Breast epithelium (tissue), 4 donors: ENCODE measurements at places on chromosomes 5 and 9. TPM values are rescaled to one million over a fixed set of nuclear protein-coding genes. Genes with fewer than 3 reads are reported as not detected.

- peak overlapping the region; percentile 40 for H3K27ac ChIP-seq
- no peaks in the 10 kb centered on the region for H3K4me1 ChIP-seq
- H3K36me3 ChIP-seq, result no peaks in the 10 kb centered on the region
- DNase-seq, result no peak
- no peak overlapping the region for H3K4me3 ChIP-seq
- H3K27me3 ChIP-seq, result no peaks in the 10 kb centered on the region
Measured at GRCh38 chr5:10467281-10468198, 25.9 kb downstream of the ROPN1L start.

DNA sequence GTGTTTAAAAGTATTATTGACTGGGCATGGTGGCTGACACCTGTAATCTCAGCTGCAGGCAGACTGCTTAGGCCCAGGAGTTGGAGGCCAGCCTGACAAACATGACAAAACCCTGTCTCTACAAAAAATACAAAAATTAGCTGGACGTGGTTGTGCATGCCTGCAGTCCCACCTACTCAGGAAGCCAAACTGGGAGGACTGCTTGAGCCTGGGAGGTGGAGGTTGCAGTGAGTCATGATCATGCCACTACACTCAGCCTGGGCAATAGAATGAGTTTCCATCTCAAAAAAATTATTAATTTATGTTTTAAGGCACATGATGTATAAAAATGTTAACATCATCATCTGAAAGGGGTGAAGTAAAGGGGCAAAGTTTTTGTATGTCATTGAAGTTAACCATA is 49.7 kb upstream of the FNIP1 start:
- H3K36me3 ChIP-seq, result no peaks in the 10 kb centered on the region
- no peak overlapping the region for H3K4me3 ChIP-seq
- no peak overlapping the region for H3K27ac ChIP-seq
- H3K4me1 ChIP-seq, result no peaks in the 10 kb centered on the region

GRCh38 chr5:38916802-38917201 is 71.0 kb downstream of the OSMR start:
- H3K27ac ChIP-seq, result no peak overlapping the region
- no peak for DNase-seq
- no peak overlapping the region for H3K4me3 ChIP-seq
- no peaks in the 10 kb centered on the region for H3K4me1 ChIP-seq

- H3K27me3 ChIP-seq, result no peaks in the 10 kb centered on the region
- DNase-seq, result no peak
- no peak overlapping the region for H3K27ac ChIP-seq
- H3K4me3 ChIP-seq, result no peak overlapping the region
Measured at GRCh38 chr9:36935768-36936497, 98.1 kb downstream of the PAX5 start.

GRCh38 chr9:28249424-28249823 is 676.1 kb upstream of the C9orf72 start:
- no peak overlapping the region for H3K4me3 ChIP-seq
- H3K36me3 ChIP-seq, result no peaks in the 10 kb centered on the region
- H3K27me3 ChIP-seq, result no peaks in the 10 kb centered on the region
- DNase-seq, result no peak

DNA sequence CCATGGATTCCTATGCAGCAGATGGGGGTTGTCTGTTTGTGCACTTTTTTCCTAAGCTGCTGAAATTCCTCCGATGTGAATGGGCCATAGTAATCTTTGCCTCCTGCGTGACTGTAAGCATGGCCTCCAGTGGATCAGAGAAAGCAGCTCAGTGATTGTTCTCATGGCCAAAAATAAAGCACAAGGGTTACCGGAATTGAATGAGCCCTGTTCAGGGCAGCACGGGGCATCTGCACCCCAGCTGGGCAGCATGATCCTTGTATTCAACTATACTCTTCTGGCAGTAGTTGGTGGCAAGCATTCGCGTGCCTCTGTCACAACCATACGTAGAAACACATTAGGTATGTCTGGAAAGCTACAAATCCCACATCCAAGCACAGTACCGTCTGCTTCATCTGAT is 193.9 kb downstream of the RORB start:
- H3K4me3 ChIP-seq, result no peak overlapping the region
- no peak for DNase-seq
- no peak overlapping the region for H3K27ac ChIP-seq
- H3K27me3 ChIP-seq, result no peaks in the 10 kb centered on the region

DNA sequence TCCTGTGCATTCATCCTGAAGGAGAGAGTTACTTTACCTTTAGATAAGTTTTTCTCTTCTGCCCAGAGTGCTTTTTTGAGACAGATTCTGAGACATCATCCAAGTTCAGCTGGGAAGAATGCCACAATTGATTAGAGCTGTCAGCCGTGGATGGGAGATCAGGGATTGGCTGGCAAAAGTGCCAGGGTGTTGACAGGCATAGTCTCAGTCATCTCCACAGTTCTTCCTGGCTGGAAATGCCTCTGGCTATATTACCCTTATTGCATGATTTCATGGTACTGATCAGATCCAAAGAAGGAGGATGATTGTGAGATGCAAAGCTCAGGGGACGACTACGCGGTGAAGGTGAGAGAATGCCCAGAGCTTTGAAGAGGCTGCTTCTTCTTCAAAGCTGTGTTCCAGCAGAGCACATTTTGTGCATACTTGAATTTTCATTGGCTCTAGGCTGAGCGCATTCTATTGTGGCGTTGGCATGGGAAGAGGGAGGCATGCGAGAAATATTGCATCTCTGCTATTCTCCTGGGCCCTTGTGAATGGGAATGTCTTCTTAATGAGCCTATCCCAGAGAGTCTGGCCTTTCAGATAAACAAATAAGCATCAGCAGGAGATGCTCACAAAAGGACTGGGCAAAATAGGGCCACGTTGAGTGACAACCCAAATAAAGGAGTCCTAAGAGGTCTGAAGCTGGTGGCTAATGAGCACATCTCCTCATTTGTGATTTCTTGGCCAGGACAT is 82.1 kb downstream of the GRIA1 start:
- DNase-seq, result no peak
- H3K36me3 ChIP-seq, result no peaks in the 10 kb centered on the region
- H3K27ac ChIP-seq, result no peak overlapping the region
- no peak overlapping the region for H3K4me3 ChIP-seq

- H3K27ac ChIP-seq, result no peak overlapping the region
- no peaks in the 10 kb centered on the region for H3K36me3 ChIP-seq
- DNase-seq, result no peak
- no peaks in the 10 kb centered on the region for H3K27me3 ChIP-seq
- H3K4me1 ChIP-seq, result no peaks in the 10 kb centered on the region
Measured at GRCh38 chr9:91310037-91310436, 51.7 kb downstream of the AUH start.

GRCh38 chr9:134742822-134743535 is 101.4 kb downstream of the COL5A1 start:
- no peak for DNase-seq
- H3K4me3 ChIP-seq, result no peak overlapping the region
- H3K27me3 ChIP-seq, result no peaks in the 10 kb centered on the region
- H3K36me3 ChIP-seq, result no peaks in the 10 kb centered on the region
- no peaks in the 10 kb centered on the region for H3K4me1 ChIP-seq
- H3K27ac ChIP-seq, result no peak overlapping the region

DNA sequence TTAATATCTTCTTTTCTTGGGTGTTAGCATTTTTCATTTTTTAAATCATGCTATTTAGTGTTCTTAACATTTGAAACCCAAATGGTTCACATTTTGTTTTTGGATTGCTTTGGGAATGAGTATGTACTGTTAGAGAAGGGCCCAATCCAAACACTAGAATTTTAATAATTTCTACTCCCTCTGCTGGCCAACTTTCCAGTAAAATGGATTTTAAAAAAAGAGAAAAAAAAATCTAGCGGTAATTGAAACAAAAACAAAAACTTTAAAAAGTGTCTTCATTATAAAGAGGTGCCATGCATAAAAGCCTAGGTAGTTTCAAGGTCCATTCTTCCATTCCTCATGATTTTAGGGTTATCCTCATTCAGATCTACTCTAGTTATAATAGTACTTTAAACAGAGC is 32.1 kb upstream of the RICTOR start:
- DNase-seq, result no peak
- no peaks in the 10 kb centered on the region for H3K27me3 ChIP-seq
- no peaks in the 10 kb centered on the region for H3K36me3 ChIP-seq
- H3K4me3 ChIP-seq, result no peak overlapping the region

GRCh38 chr5:164237486-164237885 is 732.1 kb downstream of the MAT2B start:
- DNase-seq, result no peak
- H3K36me3 ChIP-seq, result no peaks in the 10 kb centered on the region
- no peak overlapping the region for H3K27ac ChIP-seq

DNA sequence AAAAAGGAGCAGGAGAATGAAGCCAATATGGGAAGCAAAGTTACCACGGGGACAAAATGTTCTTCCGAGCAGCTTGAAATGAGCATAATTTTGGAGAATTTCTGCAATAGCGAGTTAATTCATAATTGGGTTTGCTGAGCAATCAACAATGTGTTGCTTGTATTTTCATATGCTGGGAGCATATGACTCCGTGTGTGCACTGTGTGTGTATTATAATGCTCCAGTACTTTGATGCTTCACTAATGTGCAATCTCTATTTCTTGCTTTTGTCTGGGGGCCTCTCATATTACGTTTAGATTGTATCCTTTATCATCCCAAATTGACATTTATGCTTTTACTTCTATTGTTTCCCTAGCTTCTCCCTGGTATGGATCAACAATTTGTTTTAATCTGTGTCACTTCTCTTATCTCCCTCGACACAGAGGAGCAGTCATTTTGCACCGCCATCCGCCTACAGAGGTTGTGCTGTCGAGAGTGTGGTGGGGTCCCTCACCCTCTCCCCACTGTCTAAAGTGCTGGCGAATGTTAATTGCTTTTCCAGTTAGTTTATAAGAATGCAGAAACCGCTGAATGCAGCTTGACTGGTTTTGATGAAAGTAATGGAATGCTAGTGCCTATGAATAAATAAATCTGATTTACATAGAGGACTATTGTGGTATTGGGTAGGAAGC is 372.5 kb upstream of the WWC1 start:
- H3K27ac ChIP-seq, result no peak overlapping the region
- no peaks in the 10 kb centered on the region for H3K36me3 ChIP-seq
- DNase-seq, result no peak
- H3K27me3 ChIP-seq, result no peaks in the 10 kb centered on the region
- no peaks in the 10 kb centered on the region for H3K4me1 ChIP-seq
- no peak overlapping the region for H3K4me3 ChIP-seq

DNA sequence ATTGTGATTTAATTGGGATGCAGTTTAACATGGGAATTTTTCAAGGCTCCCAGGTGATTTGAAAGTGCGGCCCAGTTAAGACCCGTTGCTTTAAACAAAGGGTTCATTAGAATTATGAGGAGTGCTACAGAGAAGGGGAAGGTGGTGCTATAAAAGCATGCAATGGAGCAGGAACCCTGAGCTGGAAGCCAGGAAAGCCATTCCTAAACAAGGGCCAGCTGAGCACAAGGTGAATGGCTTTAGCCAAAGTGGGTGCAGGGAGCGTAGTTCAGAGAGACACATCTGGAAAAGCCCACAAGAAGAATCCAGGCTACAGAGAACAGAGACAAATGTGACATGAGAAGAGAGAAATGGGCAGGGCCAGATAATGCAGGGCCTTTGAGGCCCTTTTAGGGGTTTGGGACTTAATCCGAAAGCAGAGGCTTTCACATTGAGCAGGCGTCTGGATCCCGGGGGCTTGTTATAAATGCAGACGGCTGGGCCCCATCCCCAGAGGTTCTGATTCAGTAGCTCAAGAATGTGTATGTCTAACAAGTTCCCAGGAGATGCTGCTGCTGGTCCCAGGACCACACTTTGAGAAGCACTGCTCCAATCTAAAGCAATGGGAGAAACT is 138.1 kb upstream of the WWC1 start:
- H3K4me1 ChIP-seq, result no peaks in the 10 kb centered on the region
- H3K27ac ChIP-seq, result no peak overlapping the region
- DNase-seq, result no peak
- no peaks in the 10 kb centered on the region for H3K36me3 ChIP-seq
- no peak overlapping the region for H3K4me3 ChIP-seq

DNA sequence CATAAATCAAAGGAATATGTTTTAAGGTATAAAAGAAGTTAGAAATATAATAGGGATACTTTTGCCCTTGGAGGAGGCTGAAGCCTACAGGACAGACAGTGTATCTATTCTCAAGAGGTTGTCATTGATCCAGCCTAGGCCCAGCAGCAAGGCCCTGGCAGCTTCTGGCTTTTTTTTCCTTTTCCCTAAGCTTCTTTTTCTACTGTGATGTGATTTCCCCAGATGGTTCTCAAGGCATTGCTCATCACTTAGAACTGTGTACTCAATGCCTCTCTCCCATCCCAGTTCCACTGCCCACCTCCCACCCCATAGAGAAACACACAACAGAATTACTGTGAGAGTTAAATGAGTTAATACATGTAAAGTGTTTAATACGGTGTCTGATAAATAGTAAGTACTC is 88.6 kb downstream of the SLC44A1 start:
- no peak overlapping the region for H3K4me3 ChIP-seq
- H3K36me3 ChIP-seq, result peaks cover 5% of the 10 kb centered on the region
- DNase-seq, result no peak
- H3K27ac ChIP-seq, result no peak overlapping the region

GRCh38 chr9:114429488-114429887 is 41.7 kb upstream of the AKNA start:
- H3K27ac ChIP-seq, result no peak overlapping the region
- H3K4me1 ChIP-seq, result no peaks in the 10 kb centered on the region
- H3K27me3 ChIP-seq, result no peaks in the 10 kb centered on the region
- no peak overlapping the region for H3K4me3 ChIP-seq
- no peaks in the 10 kb centered on the region for H3K36me3 ChIP-seq

DNA sequence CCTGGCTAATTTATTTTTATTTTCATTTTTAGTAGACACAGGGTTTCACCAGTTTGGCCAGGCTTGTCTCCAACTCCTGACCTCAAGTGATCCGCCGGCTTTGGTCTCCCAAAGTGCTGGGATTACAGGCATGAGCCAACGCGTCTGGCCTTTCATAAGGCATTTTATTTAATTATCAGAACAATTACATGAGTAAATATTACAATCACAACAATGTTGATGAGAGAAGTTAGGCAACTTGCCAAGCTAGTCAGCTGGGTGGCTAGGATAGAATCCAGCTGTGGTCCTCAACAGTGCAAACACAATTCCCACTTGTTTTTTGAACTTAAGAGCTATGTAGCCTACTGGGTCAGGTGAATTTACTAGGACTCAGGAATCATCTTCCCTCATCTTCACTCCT is 22.0 kb downstream of the C9orf57 start:
- H3K4me3 ChIP-seq, result no peak overlapping the region
- no peak for DNase-seq
- H3K27me3 ChIP-seq, result no peaks in the 10 kb centered on the region
- no peaks in the 10 kb centered on the region for H3K36me3 ChIP-seq
- no peaks in the 10 kb centered on the region for H3K4me1 ChIP-seq

- H3K27ac ChIP-seq, result no peak overlapping the region
- no peaks in the 10 kb centered on the region for H3K36me3 ChIP-seq
- H3K4me1 ChIP-seq, result no peaks in the 10 kb centered on the region
Measured at GRCh38 chr5:146291421-146292074, 47.1 kb upstream of the POU4F3 start.

- no peaks in the 10 kb centered on the region for H3K27me3 ChIP-seq
- no peak for DNase-seq
- no peak overlapping the region for H3K27ac ChIP-seq
- no peaks in the 10 kb centered on the region for H3K4me1 ChIP-seq
- H3K36me3 ChIP-seq, result no peaks in the 10 kb centered on the region
Measured at GRCh38 chr5:25255128-25255527, 610.4 kb upstream of the CDH10 start.

The UBE2R2 gene
- total RNA-seq, result 22.6 TPM

The MPDZ gene
- 61.0 TPM for total RNA-seq
